Small intestine (tissue), 16 donors: ENCODE measurements at places on chromosomes 6 and 20.
A peak's percentile ranks its signal among the peaks of the same experiment; 100 is the strongest.

GRCh38 chr20:44526129-44526528 lies 4.3 kb upstream of the SERINC3 start:
- H3K27ac ChIP-seq, result no peak overlapping the region
- H3K36me3 ChIP-seq, result no peaks in the 10 kb centered on the region
- no peaks in the 10 kb centered on the region for H3K27me3 ChIP-seq
- H3K4me1 ChIP-seq, result no peaks in the 10 kb centered on the region
- H3K4me3 ChIP-seq, result no peak overlapping the region

GRCh38 chr6:155676346-155676745 lies 220.7 kb upstream of the NOX3 start:
- no peaks in the 10 kb centered on the region for H3K27me3 ChIP-seq
- peak; percentile 59 for DNase-seq
- no peak overlapping the region for H3K4me3 ChIP-seq
- H3K4me1 ChIP-seq, result no peaks in the 10 kb centered on the region

GRCh38 chr6:112343977-112344376 lies 3.2 kb upstream of the RFPL4B start:
- H3K27ac ChIP-seq, result no peak overlapping the region
- DNase-seq, result no peak
- no peaks in the 10 kb centered on the region for H3K36me3 ChIP-seq
- H3K27me3 ChIP-seq, result no peaks in the 10 kb centered on the region
- no peaks in the 10 kb centered on the region for H3K4me1 ChIP-seq
- no peak overlapping the region for H3K4me3 ChIP-seq

GRCh38 chr6:104580452-104580851 lies 279.3 kb downstream of the HACE1 start:
- no peak overlapping the region for H3K4me3 ChIP-seq
- no peaks in the 10 kb centered on the region for H3K27me3 ChIP-seq
- H3K4me1 ChIP-seq, result no peaks in the 10 kb centered on the region
- no peaks in the 10 kb centered on the region for H3K36me3 ChIP-seq
- DNase-seq, result no peak

- no peak overlapping the region for H3K27ac ChIP-seq
- H3K27me3 ChIP-seq, result no peaks in the 10 kb centered on the region
- H3K4me3 ChIP-seq, result no peak overlapping the region
- H3K4me1 ChIP-seq, result peaks cover 2% of the 10 kb centered on the region
- H3K36me3 ChIP-seq, result no peaks in the 10 kb centered on the region
These were observed 94.4 kb upstream of the TNFAIP3 start for GRCh38 chr6:137772541-137773250.

DNA sequence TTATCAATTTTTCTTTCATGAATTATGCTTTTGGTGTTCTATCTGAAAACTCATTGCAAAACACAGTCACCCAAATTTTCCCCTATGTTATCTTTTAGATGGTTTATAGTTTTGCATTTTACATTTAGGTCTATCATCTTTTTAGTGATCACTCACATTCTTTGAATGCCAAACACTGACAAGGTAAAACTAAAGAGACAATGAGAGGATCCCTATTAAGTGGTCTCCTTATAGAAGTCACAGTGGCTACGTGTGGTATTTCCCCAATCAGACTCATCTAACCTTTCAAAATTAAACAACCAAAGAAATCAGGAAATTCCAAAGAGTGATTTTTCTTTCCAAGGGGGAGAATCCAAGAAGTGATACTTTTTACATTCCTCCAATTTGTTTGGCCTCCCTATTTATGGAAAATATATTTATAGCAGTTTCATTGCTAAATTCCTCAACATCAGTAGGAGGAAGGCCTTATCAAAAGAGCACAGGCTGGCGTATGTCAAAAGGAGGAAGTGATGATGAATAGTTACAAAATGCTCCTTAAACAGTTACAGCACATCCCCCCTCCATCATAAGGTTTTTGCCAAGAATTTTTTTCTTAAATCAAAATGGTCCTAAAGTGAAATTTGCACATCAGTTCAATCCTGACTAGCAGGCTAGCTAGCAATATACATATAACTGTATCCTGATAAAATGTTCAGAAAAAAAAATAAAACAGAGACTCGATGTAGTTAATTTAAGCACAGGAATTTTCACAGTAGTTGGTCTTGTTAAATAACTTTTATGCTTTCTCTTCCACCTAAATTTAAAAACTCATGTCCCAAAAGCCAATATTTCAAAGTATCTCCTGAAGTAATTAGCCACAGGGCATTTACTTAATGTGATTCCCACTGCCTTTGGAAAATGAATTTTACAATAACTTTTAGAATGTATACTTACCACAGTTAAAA lies 76.2 kb upstream of the IPCEF1 start:
- no peaks in the 10 kb centered on the region for H3K4me1 ChIP-seq
- DNase-seq, result no peak
- H3K4me3 ChIP-seq, result no peak overlapping the region
- no peak overlapping the region for H3K27ac ChIP-seq

- no peak overlapping the region for H3K27ac ChIP-seq
- H3K27me3 ChIP-seq, result no peaks in the 10 kb centered on the region
- peak; percentile 75 for DNase-seq
- no peaks in the 10 kb centered on the region for H3K4me1 ChIP-seq
- no peak overlapping the region for H3K4me3 ChIP-seq
These were observed 175.6 kb downstream of the RNF144B start for GRCh38 chr6:18562726-18563125.

DNA sequence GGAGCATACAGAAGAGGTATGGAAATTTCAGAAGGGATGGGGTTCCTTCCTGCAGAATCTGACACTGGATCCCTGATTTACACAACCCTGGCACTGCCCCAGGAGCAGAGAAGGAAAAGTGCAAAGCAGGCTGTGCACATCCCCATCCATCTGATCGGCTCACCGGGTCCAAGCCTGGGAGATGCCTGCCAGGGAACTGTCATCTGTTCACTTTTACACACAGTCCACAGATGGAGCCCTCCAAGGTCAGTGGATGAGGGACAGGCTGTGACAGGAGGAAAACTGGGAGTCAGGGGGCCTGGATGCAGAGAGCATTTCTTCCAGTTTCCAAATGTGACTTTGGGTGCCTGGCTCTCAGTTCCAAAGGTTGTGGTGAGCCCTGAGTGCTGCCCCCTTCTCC lies 11.0 kb upstream of the SYNDIG1 start:
- no peaks in the 10 kb centered on the region for H3K36me3 ChIP-seq
- no peak overlapping the region for H3K4me3 ChIP-seq
- no peaks in the 10 kb centered on the region for H3K4me1 ChIP-seq
- H3K27ac ChIP-seq, result no peak overlapping the region
- DNase-seq, result no peak

GRCh38 chr6:167094436-167094819 lies 28.5 kb upstream of the CCR6 start:
- no peaks in the 10 kb centered on the region for H3K27me3 ChIP-seq
- no peaks in the 10 kb centered on the region for H3K36me3 ChIP-seq
- peak overlapping the region; percentile 4 for H3K4me3 ChIP-seq
- no peak overlapping the region for H3K27ac ChIP-seq
- DNase-seq, result no peak

DNA sequence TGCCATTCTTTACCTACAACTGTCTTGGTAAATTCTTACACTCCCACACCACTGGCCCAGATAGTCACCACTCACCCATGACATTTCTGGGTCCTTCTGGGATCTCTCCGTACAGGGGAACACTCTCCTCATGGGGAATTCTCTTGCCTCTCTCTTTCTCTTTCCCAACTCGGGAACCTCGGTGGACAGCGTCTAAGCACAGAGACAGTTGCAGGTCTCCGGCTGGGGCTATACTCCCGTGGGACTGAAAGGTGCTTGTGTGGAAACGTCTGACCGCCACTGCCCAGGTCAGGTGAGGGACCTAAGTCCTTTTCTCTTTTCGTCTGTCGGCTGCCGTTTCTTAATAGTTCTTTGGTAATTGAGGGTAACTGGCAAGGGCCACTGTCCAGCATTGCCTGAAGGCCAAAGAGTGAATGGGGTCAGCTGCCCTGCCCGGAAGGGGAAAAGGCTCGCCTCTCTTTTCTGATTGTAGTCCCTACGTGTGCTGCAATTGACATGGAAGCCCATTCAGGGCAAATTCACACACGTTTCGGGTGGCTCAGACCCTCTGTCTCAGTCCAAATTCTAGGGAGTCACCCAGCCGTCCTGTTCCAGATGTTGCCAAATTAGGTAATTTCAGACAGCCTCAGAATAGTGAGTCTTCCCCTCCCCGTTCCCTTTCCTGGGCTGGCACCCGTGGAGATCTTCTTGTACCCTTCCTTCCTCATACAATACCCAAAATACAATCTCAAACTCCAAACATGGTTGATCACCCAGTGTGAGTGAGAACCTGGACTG lies 31.2 kb upstream of the RIPK1 start:
- no peaks in the 10 kb centered on the region for H3K4me1 ChIP-seq
- no peak overlapping the region for H3K27ac ChIP-seq
- H3K27me3 ChIP-seq, result peaks cover 11% of the 10 kb centered on the region
- H3K36me3 ChIP-seq, result no peaks in the 10 kb centered on the region
- DNase-seq, result no peak

DNA sequence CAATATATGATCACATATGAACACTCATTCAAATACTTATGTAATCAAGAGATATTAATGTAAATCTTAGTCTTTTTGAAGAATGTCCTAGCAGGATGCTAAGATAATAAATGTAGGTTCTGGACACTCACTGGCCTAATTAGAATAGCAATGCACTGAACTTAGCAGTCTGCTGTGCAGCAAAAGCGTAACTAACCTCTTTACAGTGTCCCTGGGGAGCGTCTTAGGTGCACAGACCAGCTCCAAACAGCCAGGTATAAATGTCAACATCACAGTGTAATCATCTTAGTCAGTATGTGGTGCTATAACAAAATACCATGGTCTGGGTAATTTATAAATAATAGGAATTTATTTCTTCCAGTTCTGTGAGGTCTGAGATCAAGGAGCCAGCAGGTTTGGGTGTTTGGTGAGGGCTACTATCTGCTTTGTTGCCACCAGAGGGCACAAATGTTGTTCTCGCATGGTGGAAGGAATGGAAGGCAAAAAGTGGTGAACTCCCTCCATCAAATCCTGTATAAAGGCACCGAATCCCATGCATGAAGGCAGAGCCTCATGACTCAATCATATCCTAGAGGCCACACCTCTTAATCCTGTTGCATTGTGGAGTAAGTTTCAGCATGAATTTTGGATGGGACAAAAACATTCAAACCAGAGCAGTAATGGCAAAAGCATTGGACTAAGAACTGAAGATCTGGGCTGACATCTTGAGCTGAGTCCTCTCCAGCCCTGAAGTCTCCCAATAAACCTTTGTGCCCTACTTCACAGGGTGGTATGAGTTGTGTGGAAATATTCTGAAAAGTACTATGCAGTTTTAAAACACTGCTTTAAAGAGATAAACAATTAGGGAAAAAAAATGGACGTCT lies 41.8 kb upstream of the FOXO3 start:
- no peak overlapping the region for H3K4me3 ChIP-seq
- DNase-seq, result no peak
- H3K27me3 ChIP-seq, result no peaks in the 10 kb centered on the region
- H3K4me1 ChIP-seq, result no peaks in the 10 kb centered on the region

- peak; percentile 60 for DNase-seq
- no peaks in the 10 kb centered on the region for H3K27me3 ChIP-seq
- no peak overlapping the region for H3K4me3 ChIP-seq
- H3K36me3 ChIP-seq, result peaks cover 3% of the 10 kb centered on the region
- no peak overlapping the region for H3K27ac ChIP-seq
These were observed 120.2 kb downstream of the MBOAT1 start for GRCh38 chr6:20092071-20092566.

DNA sequence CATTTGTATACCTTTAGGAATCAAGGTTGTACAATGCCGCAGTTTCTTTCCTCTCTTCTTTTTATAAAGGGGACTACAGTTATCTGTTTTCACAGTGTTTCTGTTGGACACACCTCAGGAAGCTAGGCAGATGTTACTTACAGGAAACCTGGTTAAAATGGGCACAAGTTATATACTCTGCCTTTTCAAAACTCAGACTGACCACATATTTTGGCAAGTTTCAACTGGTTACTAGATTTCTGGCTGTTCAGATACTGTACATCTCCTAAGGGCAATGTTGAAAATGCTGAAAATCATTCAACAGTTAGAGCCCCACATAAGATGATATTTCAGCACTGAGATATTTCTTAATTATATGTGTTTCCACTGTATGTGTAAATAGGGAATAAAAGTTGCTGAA lies 92.5 kb upstream of the SLC35B3 start:
- no peaks in the 10 kb centered on the region for H3K27me3 ChIP-seq
- no peak overlapping the region for H3K4me3 ChIP-seq
- H3K4me1 ChIP-seq, result no peaks in the 10 kb centered on the region
- H3K27ac ChIP-seq, result no peak overlapping the region
- H3K36me3 ChIP-seq, result no peaks in the 10 kb centered on the region
- DNase-seq, result no peak

DNA sequence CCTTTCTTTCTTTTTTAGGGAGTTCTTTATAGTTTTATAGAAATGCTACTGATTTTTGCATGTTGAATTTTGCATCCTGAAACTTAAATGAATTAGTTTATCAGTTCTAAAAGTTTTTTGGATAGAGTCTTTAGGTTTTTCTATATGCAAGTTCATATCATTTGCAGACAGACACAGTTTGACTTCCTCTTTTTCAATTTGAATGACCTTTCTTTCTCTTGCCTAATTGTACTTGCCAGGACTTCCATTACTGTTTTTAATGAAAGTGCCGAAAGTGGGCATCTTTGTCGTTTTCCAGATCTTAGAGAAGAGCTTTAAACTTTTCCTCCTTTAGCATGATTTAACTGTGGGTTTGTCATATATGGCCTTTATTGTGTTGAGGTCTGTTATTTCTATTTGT lies 21.1 kb upstream of the EDN1 start:
- peaks cover 17% of the 10 kb centered on the region for H3K4me1 ChIP-seq
- H3K27ac ChIP-seq, result no peak overlapping the region
- H3K36me3 ChIP-seq, result no peaks in the 10 kb centered on the region
- H3K27me3 ChIP-seq, result no peaks in the 10 kb centered on the region

DNA sequence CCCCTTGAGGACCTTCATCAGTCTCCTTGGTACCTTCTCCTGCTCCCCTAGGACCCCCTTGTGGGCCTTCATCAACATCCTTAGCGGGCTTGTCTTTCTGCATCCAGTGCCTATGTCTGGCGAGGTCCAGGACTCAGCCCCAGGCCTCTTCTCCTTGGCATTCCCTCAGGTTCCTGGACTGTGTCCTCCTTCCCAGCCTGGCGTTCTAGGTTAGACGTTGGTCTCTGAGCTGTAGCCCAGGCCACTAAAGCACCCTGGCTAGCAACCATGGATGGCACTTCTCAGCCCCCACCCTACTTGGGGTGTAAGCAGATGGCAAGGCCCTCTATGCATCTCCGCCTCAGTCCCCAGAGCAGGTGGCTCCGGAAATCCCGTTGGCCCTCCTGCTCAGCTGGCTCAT lies 51.5 kb upstream of the NNAT start:
- DNase-seq, result no peak
- H3K4me1 ChIP-seq, result no peaks in the 10 kb centered on the region
- H3K27ac ChIP-seq, result no peak overlapping the region
- no peaks in the 10 kb centered on the region for H3K36me3 ChIP-seq
